ENCODE measurements at places on chromosomes 13 and 19. TPM values are rescaled to one million over a fixed set of nuclear protein-coding genes. Genes with fewer than 3 reads are reported as not detected.

TRPC4 gene
- total RNA-seq = 0.42 TPM

- DNase-seq = no peak
- no peak overlapping the region for H3K27ac ChIP-seq
- H3K4me3 ChIP-seq = no peak overlapping the region
- H3K36me3 ChIP-seq = no peaks in the 10 kb centered on the region
Observed at GRCh38 chr13:83935566-83935965, 53.3 kb upstream of the SLITRK1 start.

DNA sequence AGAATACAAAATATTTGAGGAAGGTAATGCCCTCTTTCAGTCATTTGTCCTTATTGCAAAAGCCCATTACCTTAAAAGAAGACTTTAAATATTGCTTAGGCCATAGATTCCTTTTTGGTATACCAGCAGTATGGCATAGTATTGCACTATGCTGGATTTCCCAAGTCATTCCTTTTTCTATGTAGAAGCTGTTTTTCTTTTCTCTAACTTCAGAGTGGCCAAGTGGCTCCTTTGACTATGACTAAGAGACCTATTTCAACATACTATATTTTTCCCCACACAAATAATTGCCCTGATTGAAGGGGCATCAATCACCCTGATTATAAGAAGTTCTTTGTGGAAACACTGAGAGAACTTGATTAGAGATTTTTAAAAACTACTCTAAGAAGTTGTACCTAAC lies 68.6 kb downstream of the UFM1 start:
- H3K4me3 ChIP-seq = no peak overlapping the region
- H3K27ac ChIP-seq = no peak overlapping the region
- no peak for DNase-seq
- no peaks in the 10 kb centered on the region for H3K36me3 ChIP-seq

DNA sequence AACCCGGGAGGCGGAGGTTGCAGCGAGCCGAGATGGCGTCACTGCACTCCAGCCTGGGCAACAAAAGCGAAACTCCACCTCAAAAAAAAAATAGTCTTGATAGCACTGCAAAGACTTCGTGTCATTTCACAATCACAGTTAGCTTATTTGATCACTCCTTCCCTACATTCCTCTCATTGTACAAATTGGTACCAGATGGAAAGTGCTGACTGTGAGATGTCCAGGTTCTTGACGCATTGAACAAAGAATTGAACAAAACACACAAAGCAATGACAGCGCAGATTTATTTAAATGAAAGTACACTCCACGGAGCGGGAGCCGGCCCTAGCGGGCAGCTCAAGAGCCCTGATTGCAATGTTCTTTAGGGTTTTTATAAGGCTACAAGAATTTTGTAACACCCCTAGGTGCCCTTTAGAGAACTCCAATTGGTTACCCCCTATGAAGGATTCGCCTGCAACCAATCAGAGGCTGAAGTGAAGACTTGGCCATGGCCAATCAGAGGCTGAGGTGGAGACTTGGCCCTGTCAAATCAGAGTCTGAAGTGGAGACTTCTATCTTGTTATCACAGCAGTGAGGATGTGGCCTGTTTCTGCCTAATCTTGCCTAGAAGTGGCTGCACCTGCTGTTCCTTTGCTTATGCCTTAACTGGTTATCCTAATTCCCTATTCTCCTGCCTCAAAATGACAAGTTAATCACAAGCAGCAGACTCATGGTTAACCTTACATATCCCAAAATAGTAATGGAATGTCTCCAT lies 16.7 kb downstream of the ZNF556 start:
- no peak for DNase-seq
- H3K27me3 ChIP-seq = no peaks in the 10 kb centered on the region
- H3K4me1 ChIP-seq = peaks cover 17% of the 10 kb centered on the region
- no peak overlapping the region for H3K27ac ChIP-seq
- H3K4me3 ChIP-seq = no peak overlapping the region
- H3K36me3 ChIP-seq = no peaks in the 10 kb centered on the region

DNA sequence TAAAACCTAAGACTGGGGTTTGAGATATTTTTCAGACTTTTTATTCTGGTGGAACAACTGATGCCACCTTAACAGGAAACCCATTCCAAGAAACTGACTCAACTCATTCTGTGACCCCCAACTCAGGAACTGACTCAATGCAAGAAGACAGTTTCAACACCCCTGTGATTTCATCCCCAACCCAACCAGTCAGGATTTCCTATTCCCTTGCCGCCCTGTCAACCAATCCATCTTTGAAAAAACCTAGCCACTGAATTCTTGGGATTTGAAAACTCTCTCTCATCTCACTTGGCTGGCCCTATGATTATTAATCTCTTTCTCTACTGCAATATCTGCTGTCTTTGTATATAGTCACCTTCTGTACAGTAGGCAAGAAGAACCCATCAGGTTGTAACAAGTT lies 1211.9 kb upstream of the ATXN8OS start:
- H3K4me1 ChIP-seq = no peaks in the 10 kb centered on the region
- no peaks in the 10 kb centered on the region for H3K36me3 ChIP-seq
- no peak overlapping the region for H3K27ac ChIP-seq
- DNase-seq = no peak

DNA sequence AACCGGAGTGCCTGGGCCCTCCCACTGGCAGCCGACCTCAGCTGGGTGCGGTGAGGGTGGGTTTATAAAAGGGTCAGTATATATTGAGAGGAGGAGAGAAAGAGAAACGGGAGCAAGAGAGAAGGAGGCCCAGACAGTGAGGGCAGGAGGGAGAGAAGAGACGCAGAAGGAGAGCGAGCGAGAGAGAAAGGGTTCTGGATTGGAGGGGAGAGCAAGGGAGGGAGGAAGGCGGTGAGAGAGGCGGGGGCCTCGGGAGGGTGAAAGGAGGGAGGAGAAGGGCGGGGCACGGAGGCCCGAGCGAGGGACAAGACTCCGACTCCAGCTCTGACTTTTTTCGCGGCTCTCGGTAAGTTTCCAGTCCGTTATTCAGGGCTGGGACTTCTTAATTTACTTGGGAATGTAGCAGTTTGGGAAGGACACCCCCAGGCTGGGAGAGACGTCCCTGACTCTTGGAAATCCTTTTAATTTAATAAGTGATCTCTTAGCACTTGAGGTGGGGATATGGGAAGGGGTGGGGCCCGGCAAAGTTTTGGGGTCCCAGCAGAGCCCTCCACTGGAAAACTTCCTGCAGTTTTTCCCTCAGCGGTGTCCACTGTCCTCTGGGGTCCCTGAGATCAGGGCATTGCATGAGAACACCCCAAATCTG lies at the start of gene EMP3:
Gene EMP3 (plus strand): TSS at position 288 of the 646 bp plus-strand sequence. CDS start 1,293 bp downstream, outside the sequence.
- no peaks in the 10 kb centered on the region for H3K27me3 ChIP-seq
- H3K36me3 ChIP-seq = no peaks in the 10 kb centered on the region
- peaks cover 98% of the 10 kb centered on the region for H3K4me1 ChIP-seq
- H3K27ac ChIP-seq = peak within 1 kb of the TSS; percentile 76
- H3K4me3 ChIP-seq = peak within 1 kb of the TSS; percentile 58
- peak; percentile 93 for DNase-seq

- no peak overlapping the region for H3K27ac ChIP-seq
- H3K27me3 ChIP-seq = peaks cover 74% of the 10 kb centered on the region
- no peaks in the 10 kb centered on the region for H3K36me3 ChIP-seq
- no peak for DNase-seq
Observed at GRCh38 chr19:7870571-7871436, 3.4 kb downstream of the PRR36 start.

C19orf73 gene
- total RNA-seq = 1.8 TPM

DNA sequence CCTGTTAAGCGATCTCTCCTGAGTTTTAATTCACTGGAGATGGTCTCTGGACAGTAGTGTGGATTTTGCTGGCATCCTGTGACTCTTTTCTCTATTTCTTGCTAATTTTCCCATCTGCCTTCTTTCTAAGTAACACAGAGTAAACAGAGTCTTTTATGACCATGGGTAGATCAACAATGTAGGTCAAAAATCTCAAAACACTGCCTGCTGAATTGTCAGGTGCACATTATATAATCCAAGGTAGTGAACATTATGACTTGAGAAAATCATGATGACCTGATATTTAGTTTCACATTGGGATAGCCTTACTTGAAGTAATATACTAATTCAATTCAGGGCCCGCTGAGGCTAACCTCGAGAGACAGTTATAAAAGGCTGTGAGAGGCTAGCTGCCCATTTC lies 180.7 kb downstream of the TDRD3 start:
- no peaks in the 10 kb centered on the region for H3K27me3 ChIP-seq
- no peaks in the 10 kb centered on the region for H3K4me1 ChIP-seq
- H3K27ac ChIP-seq = no peak overlapping the region

GRCh38 chr13:36158611-36159010 lies 27.4 kb upstream of the DCLK1 start:
- H3K4me3 ChIP-seq = no peak overlapping the region
- DNase-seq = no peak
- no peaks in the 10 kb centered on the region for H3K4me1 ChIP-seq
- no peaks in the 10 kb centered on the region for H3K27me3 ChIP-seq

SLC44A2 gene
- total RNA-seq = 357 TPM

PCSK4 gene
- 1.8 TPM for total RNA-seq

- DNase-seq = no peak
- no peak overlapping the region for H3K27ac ChIP-seq
- no peaks in the 10 kb centered on the region for H3K4me1 ChIP-seq
- no peaks in the 10 kb centered on the region for H3K36me3 ChIP-seq
- no peak overlapping the region for H3K4me3 ChIP-seq
Observed at GRCh38 chr13:105579821-105580710, 955.4 kb downstream of the EFNB2 start.

PBX4 gene
- 5.3 TPM for total RNA-seq

ERICH6B gene
- total RNA-seq = not detected

- peaks cover 43% of the 10 kb centered on the region for H3K4me1 ChIP-seq
Observed at GRCh38 chr19:35143231-35143715, at the start of gene FXYD7. TSS of gene FXYD7 (plus strand) at chr19:35143255. CDS start at chr19:35143334, 79 bp downstream.

DNA sequence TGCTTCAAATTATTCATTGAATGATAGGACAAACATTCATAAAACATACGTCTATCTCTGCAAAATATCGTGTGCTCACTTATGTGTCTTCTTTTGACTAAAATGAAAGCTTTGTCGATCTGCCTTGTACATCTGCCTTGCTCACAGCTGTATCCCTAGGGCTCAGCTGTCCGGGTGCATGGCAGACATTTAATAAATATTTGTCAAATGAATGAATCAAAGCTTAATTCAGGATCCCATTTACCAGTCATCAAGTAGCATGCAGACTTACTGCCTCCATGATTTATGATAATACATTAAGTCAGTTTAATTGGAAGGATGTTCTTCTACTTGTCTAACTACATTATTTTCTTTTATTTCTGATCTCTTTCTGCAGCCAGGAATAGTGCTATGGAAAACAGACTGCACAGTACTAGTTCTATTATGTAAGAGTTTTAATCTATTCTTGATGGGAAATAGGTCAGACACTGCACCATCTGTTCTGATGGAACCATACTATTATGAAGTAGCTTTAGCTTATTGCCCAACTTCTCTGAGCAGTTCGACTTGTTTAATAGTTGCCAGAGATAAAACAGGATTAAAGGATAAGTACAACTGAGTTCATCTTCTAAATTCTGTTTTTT lies 13.2 kb downstream of the SLC46A3 start:
- H3K27ac ChIP-seq = no peak overlapping the region
- H3K27me3 ChIP-seq = no peaks in the 10 kb centered on the region
- DNase-seq = no peak
- no peak overlapping the region for H3K4me3 ChIP-seq
- H3K36me3 ChIP-seq = peaks cover 84% of the 10 kb centered on the region
- H3K4me1 ChIP-seq = no peaks in the 10 kb centered on the region

DNA sequence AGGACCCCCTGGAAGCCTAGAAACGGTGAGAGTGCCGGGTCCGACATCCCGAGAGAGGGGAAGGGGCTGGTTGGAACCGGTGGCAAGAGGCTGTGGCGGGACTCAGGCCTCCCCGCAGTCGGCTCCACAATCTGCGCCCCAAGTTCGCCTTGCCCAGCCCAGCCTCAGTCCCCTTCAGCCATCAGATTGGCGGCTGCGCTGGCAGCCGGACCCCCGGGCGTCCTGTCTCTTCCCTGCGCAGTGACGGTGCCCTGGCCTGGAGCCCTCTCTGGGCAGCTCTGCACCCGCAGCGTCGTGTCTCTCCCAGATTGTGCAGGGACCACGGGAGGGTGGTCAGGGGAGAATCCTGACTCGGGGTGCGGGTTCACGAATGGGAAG lies 315 bp downstream of the ZNF492 start:
- no peaks in the 10 kb centered on the region for H3K36me3 ChIP-seq
- H3K27me3 ChIP-seq = no peaks in the 10 kb centered on the region
- H3K4me1 ChIP-seq = no peaks in the 10 kb centered on the region
- peak overlapping the region; percentile 53 for H3K4me3 ChIP-seq

DNA sequence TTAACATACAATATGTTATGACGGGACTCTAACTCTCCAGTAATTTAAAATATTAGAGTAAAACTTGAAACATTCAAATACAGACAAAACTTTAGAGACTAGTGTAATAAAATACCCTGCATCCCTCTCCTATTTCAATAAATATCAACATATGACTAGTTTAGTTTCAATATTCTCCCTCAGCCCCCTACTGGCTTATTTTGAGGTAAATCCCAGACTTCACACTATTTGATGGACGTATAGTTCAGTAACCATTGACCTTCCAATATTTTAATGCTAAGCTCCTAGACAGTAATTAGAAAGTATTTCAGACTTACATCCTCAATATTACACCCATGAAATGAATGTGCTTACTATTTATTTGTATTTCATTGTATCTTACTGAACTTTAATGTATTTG lies 180.7 kb upstream of the STARD13 start:
- H3K4me3 ChIP-seq = no peak overlapping the region
- H3K27me3 ChIP-seq = no peaks in the 10 kb centered on the region
- no peaks in the 10 kb centered on the region for H3K36me3 ChIP-seq
- no peak overlapping the region for H3K27ac ChIP-seq
- H3K4me1 ChIP-seq = no peaks in the 10 kb centered on the region
- DNase-seq = no peak

LAIR1 gene
- total RNA-seq = 153 TPM

ZNF266 gene
- 39.4 TPM for total RNA-seq

DNA sequence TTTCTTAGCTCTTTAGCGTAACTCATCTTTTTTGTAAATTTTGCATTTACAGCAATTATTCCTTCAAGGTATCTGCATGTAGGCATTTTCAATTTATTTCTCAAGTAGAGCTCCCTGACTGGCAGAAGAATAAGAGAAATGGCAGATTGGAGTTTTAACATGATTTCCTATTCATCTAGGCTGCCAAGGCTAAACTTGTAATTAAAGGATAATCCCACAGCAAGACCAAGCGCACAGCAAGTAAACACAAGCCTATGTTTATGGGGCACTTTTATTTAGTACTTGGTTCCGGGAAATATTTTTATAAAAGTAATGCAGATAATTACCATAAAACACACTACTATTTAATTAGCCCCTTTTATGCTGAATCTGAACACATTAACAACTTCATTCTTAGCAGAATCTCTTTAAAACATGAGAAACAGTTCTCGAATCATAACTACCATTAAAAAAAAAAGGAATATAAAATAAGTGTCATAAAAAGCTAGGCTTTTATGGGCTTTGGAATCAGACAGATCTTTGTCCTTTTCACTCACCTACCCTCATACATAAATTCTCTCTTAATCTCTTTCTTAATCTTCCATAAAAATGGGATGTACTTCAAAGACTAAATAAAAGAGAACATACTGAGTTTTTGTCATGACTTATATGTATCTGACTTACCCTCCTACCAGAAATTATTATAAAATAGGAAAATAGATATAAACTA lies 961.6 kb upstream of the MIR17HG start:
- H3K36me3 ChIP-seq = no peaks in the 10 kb centered on the region
- no peaks in the 10 kb centered on the region for H3K4me1 ChIP-seq
- H3K4me3 ChIP-seq = no peak overlapping the region
- DNase-seq = no peak
